ENCODE measurements at places on chromosomes 2 and 18. TPM values are rescaled to one million over a fixed set of nuclear protein-coding genes. Genes with fewer than 3 reads are reported as not detected.

SCN2A gene
- polyA plus RNA-seq: 0.07 TPM

- DNase-seq: no peak
These were observed 508.9 kb upstream of the TCF4 start for GRCh38 chr18:56096861-56097260.

DNA sequence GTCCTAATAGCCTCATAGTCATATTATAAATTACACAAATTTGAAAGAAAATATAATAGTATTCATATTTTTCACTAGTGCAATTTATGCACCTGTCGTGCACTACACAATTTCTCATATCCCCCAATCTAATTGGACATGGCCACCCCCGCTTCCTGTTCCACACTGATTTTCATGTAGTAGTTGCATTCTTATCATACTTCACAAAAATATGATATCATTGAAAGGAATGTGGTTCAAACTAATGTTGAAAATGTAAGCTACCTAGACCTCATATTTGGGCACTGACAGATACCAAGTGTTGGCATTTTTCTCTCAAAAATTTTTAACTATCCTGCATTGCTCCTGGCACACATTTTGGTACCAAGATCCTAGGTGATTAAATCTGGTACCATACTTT lies 985.5 kb upstream of the POU3F3 start:
- DNase-seq: no peak

- DNase-seq: no peak
These were observed 502.2 kb upstream of the NRXN1 start for GRCh38 chr2:51534166-51534565.

- DNase-seq: no peak
These were observed 432.7 kb upstream of the RAB12 start for GRCh38 chr18:8176554-8176953.

- no peak for DNase-seq
These were observed 197.5 kb downstream of the PIEZO2 start for GRCh38 chr18:10951631-10952544.

- DNase-seq: peak; percentile 52
These were observed 17.2 kb downstream of the EPHA4 start for GRCh38 chr2:221554769-221555493.

GRCh38 chr2:69947325-69947931 lies 14.0 kb downstream of the ASPRV1 start:
- no peak for DNase-seq

DNA sequence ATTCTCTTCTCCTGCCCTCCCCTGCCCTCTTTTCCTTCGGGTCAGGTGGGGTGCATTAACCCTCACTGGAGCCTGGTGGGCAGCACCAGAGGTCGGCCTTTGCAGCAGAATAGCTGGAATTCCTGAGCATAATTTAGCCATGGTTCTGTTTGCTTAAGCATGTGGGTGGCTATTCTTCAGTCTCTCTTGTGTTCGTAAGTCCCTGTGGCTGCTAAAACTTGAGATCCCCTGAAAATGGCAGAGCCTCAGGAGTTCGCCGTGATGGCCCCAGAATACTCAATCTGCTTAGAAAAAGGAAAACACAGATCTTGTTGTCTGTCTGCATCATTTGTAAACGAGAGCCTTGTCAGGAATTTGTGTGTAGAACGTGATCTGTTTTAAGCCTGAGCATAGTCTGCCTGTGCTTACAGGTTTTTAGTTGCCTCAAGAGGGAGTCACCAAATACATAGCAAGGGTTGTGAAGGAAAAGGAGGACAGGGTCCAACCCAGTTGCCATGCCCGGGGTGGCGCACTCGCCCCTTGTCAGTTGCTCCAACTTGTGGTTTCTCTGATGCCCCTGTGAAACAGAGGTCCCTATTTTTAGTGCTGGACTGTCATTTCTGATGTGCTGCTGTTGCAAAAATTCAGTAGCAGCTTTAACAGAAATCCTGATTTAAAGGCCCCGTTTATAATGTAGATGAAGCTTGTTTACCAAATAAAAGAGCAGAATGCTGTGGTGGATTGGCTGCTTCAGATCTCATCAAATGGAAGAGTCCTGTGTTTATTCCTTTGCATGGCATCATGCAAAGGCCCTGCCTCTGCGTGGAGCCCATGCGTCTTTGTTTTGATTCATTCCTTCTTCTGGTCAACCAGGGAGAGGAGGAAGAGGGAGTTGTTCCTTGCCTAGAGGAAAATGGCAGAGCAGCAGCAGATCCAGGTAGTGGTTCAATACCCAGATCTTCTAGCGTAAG lies 74.8 kb downstream of the WDSUB1 start:
- DNase-seq: no peak

- DNase-seq: peak; percentile 65
These were observed 8.9 kb downstream of the METTL5 start for GRCh38 chr2:169815849-169816248.

DNA sequence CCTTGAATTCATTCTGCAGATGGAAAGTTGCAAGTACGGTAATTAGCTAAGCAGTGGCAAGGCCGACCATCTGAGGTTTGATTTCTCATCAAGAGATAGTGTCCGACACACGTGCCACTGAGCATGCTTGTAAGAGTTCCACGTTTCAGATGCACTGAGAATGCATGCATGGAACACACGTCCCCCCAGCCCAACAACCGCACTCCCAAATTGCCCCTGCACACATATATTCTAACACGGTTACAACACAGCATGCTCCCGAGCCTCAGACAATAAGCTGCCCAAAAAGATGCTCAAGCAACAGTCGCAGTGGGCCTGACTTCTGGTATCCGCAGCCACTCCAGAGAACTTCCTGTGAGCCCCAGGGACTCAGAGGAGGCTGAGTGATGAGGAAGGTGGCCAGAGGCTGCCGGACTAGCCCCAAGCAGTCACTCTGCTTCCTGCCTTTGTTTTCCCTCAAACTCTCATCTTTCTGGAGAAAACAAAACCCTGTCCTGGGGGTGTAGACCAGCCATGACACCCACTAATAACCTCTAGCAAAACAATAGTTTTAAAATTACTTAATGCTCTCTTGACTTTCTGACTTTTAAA lies 204.0 kb downstream of the TGIF1 start:
- no peak for DNase-seq

DNA sequence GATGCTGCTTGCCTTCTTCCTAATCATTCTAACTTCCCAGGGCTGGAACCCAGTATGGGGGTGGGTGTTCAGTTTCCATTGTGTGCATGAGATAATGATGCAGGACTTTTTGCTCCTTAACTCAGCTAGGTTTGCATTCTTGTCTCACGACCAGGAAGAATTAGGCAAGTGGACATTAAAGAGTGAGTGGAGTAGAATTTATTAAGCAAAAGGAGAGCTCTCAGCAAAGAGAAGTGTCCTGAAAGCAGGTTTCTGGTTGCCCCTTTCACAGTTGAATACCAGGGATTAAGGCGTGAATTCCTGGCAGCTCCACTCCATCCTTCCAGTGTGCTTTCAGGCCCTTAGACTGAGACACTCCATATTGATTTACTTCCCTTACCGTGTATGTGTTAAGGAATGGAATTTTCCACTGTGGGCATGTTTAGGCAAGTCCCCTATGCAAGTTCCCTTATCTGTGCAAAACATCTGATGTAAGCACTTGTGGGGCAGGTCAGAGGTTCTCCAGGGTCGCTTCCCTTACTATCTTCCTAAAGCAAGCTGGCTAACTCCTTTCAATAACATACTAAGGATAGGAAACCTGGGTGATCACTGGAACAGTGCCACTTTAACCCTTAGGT lies 126.5 kb downstream of the GPR39 start:
- no peak for DNase-seq

- DNase-seq: no peak
These were observed 10.4 kb upstream of the GALNT1 start for GRCh38 chr18:35571138-35571537.

All from muscle of back (tissue), 13 donors.